AG04450 (cell line): ENCODE measurements at places on chromosomes 3 and 15. TPM values are rescaled to one million over a fixed set of nuclear protein-coding genes. Genes with fewer than 3 reads are reported as not detected.

Gene MEIS2
- 31.7 and 33.4 TPM in 2 replicates for polyA plus RNA-seq

Gene C3orf85
- not detected in 2 replicates for polyA plus RNA-seq

DNA sequence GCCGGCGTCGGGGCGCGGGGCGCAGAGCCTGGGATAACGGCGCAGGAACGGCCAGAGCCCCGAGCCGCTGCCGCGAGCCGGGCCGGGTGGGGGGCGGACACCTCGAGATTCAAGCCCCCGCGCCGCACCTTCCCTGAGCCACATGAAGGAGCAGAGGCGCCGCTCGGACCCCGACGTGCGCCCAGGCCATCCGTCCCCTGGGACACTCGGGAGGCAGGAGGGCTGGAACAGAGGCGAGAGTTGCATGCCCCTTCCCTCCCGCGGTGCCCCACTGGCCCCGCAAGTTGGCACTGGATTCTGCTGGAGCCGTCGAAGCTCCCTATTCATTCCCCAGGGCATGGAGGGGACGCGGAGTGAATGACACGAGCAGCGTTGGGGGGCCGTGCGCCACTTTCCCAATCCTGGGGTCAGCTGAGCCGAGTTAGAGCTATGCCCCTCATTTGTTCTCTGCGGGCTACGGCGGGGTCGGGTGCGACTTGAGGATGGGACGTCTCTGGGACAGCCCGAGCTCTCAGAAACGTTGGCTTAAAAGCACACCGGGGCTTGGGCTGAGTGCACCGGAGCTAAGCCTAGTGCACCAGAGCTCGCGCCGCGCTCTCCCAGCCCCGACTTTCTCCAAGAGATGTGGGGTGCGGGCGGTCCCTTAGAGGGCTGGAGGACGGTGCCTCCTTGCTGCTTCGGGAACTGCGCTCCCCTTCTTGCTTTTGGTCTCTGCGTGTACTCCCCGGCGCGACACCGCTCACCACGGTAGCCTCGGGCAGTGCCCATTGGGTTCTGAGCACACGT lies 588 bp downstream of the SLC6A1 start:
- no peak for DNase-seq

DNA sequence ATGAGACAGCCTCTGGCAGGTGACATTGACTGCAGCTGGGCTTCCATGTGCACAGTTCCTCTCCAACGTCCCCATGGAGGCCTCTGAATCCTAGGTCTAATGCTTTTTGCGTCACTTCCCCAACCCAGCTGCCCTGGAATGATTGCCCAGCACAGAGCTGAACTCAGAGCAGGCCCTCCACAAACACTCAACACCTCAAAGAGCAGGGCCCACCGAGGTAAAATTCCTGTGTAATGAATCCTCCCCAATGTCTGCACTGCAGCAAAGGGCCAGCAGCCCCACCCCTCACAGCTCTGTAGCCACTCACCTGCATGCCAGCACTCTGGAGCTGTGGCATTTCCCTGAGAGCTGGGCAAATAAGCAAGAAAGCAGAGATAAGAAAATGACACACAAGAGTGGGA lies 42.6 kb upstream of the DUSP7 start:
- no peak for DNase-seq

DNA sequence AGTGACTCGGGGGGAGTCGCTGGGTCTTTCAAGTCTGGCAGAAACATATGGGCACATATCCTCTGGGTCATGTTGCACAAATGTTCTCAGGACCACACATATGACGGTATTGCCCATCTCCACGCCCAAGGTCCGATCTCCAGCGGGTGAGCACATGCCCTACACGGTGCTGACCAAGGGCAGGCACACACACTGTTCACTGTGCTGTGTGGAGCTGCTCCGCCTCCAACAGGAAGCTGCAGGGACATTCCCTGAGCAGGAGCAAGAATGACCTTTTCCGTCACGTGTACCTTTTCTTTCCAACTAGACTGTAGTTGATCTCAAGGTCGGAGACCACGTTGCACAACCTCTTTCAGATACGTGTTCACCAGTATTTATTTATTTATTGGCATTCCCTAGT lies 41.7 kb upstream of the B3GNT5 start:
- no peak for DNase-seq

DNA sequence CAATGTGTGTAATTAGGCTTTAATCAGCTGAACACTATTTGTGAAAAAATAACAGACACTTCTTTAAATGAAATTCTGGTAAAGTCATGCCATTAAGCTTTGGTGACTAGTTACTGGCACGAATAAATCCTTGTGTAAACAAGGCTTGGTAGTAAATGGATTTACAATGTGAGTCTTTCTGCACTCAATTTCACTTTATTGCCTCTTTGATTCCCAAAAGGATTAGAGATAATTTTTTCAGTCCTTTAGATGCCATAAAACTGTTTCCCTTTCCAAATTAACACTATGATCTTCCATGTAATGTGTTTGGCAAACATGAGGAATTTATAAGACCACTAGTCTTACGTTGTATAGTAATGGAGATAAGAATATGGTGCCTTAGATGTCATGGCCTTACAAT lies 339.5 kb upstream of the DNAJC19 start:
- no peak for DNase-seq

- no peak for DNase-seq
Measured at GRCh38 chr3:141632779-141633374, 105.2 kb upstream of the RNF7 start.

DNA sequence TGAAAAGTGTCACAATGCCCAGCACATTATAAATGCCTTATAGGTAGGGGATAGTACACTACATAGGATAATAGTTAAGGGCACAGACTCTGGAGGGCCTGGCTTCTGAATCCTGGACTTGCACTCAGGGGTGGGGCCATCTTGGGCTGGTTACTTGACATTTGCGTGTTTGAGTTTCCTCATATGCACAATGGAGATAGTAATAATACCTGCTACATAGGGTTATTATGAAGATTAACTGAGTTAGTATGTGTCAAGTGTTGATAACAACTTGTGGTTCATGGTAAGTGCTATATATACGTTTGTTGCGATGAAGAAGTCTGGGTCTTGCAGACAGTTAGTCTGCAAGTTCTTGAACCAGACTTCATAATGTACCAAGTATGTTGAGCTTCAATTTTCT lies 37.0 kb downstream of the MITF start:
- no peak for DNase-seq

GRCh38 chr15:57012556-57012955 lies 94.1 kb downstream of the TCF12 start:
- no peak for DNase-seq

- peak; percentile 20 for DNase-seq
Measured at GRCh38 chr15:75508840-75509532, 57.5 kb upstream of the SIN3A start.

GRCh38 chr15:72230197-72231065 lies 559 bp downstream of the PKM start:
- DNase-seq = peak; percentile 73

DNA sequence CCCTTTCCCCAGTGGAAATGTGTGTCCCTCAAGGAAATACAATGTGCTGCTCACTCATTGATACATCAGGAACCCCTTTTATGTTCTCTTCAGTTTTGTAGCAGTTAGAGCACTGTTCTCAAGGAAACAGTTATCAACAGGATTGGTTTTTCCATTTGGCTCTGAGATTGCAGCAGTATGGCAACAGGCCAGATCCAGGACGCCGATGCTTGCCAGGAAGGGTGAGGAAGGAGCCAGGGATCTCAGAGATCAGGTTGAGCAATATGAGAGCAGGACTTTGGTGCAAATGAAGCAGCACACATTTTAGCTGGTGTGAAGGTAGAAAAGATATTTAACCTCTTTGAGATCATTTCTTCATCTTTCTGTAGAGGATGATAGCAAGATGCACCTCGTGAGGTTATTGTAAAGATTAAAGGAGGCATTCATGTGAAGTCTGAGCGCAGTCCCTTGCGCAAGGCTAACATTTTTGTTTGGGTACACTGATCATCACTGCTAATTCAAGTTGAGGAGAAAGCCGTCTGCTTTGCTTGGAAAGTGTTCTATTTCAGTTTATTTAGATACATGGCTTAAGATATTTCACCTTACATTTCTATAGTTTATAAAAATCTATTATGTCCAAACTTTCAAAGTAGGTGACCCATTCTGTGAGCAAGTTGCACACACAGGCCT lies 68.5 kb downstream of the KCNH8 start:
- no peak for DNase-seq
